ENCODE measurements at places on chromosomes 7 and 10. TPM values are rescaled to one million over a fixed set of nuclear protein-coding genes. Genes with fewer than 3 reads are reported as not detected.

RELN gene
- 0.11 TPM for total RNA-seq

GIMAP2 gene
- total RNA-seq, result 12.3 TPM

KMT2C gene
- 36.0 TPM for total RNA-seq

COL1A2 gene
- 692 TPM for total RNA-seq

HOXA4 gene
- total RNA-seq, result 2.1 TPM

TMEM273 gene
- total RNA-seq, result 82.3 TPM

HYAL4 gene
- not detected for total RNA-seq

ACADSB gene
- total RNA-seq, result 1.8 TPM

COX15 gene
- total RNA-seq, result 22.0 TPM

HACD1 gene
- total RNA-seq, result 41.6 TPM

EBF3 gene
- 20.2 TPM for total RNA-seq

TFR2 gene
- not detected for total RNA-seq

TDRD1 gene
- total RNA-seq, result 0.53 TPM

HMX2 gene
- total RNA-seq, result not detected

PRSS37 gene
- total RNA-seq, result not detected
